ENCODE measurements at places on chromosomes 7 and 10.

GRCh38 chr7:124754576-124755268 lies 10.9 kb downstream of the GPR37 start:
- DNase-seq: no peak

- peak; percentile 5 for DNase-seq
Observed at GRCh38 chr7:114508086-114508485, 93.5 kb downstream of the FOXP2 start.

DNA sequence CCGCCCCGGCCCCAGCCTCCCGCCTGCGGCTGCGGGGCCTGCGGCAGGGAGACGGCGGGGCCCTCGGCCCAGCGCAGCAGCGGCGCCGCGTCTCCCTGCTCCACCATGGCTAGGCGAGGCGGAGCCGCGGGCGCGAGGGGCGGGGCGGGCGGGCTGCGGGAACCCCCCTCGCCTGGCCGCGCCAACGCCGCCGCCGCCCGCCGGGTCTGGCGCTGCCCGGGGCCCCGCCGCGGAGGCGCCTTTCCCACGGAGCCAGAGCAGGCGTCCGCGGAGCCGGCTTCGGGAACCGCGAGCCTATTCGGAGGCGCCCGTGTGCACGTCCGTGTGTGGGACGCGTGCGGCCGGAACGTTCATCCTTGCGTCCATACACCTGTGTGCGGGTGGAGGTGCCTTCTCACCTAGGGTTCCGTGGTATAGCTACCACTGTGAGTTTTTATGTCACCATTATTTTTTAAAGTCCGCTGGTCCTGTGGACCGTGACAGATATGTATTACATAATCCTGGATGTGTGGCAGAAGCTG lies at the start of gene DENND11:
TSS of gene DENND11 (minus strand) at position 120 of the 521 bp plus-strand sequence. CDS start at position 107, 13 bp downstream.
- peak; percentile 82 for DNase-seq

DNA sequence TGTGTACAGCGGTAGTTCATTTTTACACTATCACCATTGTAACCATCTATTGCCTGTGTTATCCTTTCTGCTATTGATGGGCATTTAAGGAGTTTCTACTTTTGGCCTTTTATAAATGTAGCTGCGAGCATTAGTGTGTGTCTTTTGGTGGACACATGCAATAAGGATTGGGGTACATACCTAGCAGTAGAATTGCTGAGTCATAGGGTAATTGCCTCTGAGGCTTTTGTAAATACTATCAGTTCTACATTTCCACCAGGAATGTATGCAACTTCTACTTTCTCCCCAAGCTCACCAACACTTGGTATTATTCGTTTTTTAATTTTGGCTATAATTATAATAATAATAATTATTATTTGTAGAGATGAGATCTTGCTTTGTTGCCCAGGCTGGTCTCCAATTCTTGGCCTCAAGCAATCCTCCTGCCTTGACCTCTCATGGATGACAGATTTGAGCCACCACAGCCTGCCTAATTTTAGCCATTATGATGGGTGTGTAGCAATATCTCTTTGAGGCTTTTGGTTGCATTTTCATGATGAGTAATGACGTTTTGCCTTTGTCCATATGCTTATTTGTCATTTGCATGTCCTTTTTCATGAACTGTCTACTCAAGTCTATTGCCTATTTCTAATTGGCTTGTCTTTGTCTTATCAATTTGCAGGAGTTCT lies 277.0 kb downstream of the ACTR3B start:
- no peak for DNase-seq

All from Daoy (cell line).